ENCODE measurements at places on chromosomes 13 and 19. TPM values are rescaled to one million over a fixed set of nuclear protein-coding genes. Genes with fewer than 3 reads are reported as not detected.

DNA sequence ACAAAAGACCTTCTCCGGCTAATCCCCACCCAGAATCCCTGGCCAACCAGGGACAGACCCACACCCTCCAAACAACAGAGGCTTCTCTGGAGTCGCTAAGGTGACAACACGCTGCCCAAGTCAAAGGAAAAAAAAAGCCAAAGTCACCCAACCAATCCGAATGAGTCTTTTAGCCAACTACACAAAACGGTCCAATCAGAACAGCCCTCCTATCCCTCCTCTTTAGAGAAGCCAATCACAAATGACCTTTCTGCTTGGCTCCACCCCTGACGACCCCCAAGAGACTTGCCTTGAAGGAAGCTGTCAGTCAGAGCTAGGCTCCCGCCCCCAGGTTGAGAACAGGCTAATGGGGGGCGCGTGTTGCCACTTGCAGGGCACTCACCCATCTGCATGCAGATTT lies 6.6 kb upstream of the FBXW9 start:
- H3K4me1 ChIP-seq: no peaks in the 10 kb centered on the region
- no peak overlapping the region for H3K4me3 ChIP-seq
- peaks cover 47% of the 10 kb centered on the region for H3K36me3 ChIP-seq
- H3K27ac ChIP-seq: no peak overlapping the region

DNA sequence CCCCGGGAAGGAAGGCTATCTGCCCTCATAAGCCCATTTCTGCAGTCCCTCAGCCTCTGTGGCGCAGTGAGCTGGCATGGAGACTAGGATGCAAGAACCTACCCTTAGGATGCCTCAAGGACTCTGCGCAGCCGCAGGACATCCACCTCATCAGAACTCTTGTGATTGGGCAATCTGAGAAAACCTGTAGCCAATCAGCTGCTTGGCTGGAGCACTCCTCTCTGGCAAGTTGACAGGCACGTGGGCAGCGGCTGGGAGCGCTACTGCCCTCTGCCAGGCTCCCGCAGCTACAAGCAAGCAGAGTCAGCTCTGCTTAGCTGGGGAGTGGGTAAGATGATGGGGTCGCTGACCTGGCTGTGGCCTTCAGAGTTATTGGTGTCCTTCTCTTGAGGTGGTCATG lies 1.5 kb upstream of the ECSIT start:
- H3K4me1 ChIP-seq: peaks cover 15% of the 10 kb centered on the region
- no peak overlapping the region for H3K27ac ChIP-seq
- H3K36me3 ChIP-seq: no peaks in the 10 kb centered on the region
- H3K4me3 ChIP-seq: no peak overlapping the region

Gene SYT5
- 0.06 TPM for total RNA-seq

GRCh38 chr13:20151016-20151415 lies 9.8 kb downstream of the GJA3 start:
- no peaks in the 10 kb centered on the region for H3K4me1 ChIP-seq
- no peak overlapping the region for H3K4me3 ChIP-seq

Gene VSTM2B
- not detected for total RNA-seq

GRCh38 chr19:7681340-7682174 lies 924 bp downstream of the TRAPPC5 start:
- no peaks in the 10 kb centered on the region for H3K4me1 ChIP-seq
- H3K36me3 ChIP-seq: no peaks in the 10 kb centered on the region
- H3K4me3 ChIP-seq: peak overlapping the region; percentile 72
- DNase-seq: peak; percentile 88
- H3K27me3 ChIP-seq: no peaks in the 10 kb centered on the region

Gene ATP4B
- total RNA-seq: not detected

DNA sequence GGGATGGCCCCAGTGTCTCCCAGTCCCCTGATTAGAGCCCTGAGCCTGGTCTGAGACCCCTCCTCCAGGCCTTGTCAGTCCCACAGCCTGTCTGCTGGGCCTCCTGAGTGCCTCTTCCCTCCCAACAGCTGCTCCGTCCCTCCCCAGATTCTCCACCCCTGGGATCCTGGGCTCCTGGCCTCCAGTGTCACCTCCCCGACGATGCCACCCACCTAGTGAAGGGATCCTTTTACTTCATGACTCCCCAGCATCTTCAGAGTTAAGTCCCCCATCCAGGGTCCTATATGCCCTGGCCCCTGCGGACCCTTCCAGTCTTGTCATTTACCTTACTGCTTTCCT lies 4.4 kb upstream of the PRX start:
- peaks cover 3% of the 10 kb centered on the region for H3K36me3 ChIP-seq
- H3K27ac ChIP-seq: peak overlapping the region; percentile 24
- H3K4me3 ChIP-seq: no peak overlapping the region
- H3K27me3 ChIP-seq: no peaks in the 10 kb centered on the region
- no peaks in the 10 kb centered on the region for H3K4me1 ChIP-seq
- DNase-seq: no peak

DNA sequence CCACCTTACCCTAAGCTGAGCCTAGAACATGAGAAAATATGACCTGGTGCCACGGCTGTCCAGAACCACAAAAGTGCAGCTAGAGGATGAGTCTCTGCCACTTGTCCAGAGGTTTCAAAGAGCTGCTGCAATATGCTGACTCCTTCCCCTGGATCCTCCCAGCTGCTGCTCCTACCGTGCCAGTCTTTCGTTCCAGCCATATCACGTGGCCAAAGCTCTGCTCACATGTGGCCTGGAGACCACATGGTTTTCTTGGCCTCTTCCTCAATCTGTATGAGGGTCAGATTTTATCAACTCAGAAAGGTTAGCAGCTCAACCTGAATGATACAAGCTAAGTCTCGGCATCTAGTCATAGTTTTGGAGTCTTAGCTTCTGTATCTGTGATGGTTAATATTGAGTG lies 3.2 kb upstream of the SACS start:
- H3K4me1 ChIP-seq: no peaks in the 10 kb centered on the region
- H3K4me3 ChIP-seq: no peak overlapping the region

- H3K27ac ChIP-seq: no peak overlapping the region
- H3K4me3 ChIP-seq: no peak overlapping the region
- no peaks in the 10 kb centered on the region for H3K4me1 ChIP-seq
- H3K27me3 ChIP-seq: no peaks in the 10 kb centered on the region
- H3K36me3 ChIP-seq: no peaks in the 10 kb centered on the region
These were observed 32.2 kb downstream of the MRPL57 start for GRCh38 chr13:21208652-21209154.

GRCh38 chr19:47323872-47324271 lies 8.1 kb upstream of the C5AR2 start:
- H3K36me3 ChIP-seq: no peaks in the 10 kb centered on the region
- H3K27ac ChIP-seq: peak overlapping the region; percentile 40
- DNase-seq: no peak
- no peaks in the 10 kb centered on the region for H3K27me3 ChIP-seq
- no peaks in the 10 kb centered on the region for H3K4me1 ChIP-seq

DNA sequence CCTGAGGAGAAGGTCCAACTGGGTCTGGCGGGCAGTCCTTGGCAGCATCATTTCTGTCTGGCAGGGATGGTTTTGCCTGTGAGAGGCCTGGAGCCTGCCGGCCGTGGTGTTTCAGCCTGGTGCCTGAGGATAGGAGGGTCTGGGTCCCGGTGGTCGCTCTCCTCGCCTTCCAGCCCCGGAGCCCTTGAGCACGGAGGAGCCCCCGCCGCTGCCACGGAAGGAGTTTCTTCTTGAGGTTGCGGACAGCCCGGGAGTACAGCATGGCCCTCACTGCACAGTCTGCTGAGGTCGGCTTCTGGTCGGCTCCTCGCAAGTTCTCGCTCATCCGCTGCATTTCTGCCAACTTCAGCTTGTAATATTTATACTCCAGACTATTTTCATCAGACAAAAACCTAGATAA lies 23.4 kb downstream of the SUGP2 start:
- peaks cover 19% of the 10 kb centered on the region for H3K36me3 ChIP-seq
- no peak overlapping the region for H3K27ac ChIP-seq
- DNase-seq: no peak
- H3K4me3 ChIP-seq: no peak overlapping the region

Gene RNF225
- not detected for total RNA-seq

DNA sequence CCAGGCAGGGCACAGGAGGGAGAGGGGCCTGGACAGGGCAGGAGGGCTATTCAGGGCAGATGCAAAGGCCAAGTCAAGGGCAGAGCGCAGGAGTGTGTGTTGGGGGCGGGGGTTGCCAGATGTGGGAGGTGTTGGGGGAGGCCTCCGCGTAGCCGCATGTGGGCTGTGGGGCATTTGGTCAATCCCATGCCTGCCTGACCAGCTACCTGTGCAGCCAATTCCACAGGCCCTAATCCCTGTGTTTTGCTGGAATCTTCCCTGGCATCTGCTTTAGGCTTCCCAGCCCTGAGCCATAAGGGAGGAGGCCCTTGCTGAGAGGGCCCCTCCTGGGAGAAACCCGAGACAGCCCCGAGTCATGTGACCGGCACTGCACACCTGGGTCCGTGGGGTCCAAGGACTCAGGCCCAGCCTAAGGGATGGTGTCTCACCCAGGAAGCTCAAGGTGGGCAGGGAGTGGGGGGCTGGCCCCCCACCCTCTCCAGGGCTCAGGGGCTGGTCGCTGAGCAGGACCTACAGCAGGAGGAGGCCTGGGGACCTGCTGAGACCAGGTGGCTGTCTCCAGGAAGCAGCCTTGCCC lies 20.3 kb downstream of the RFX1 start:
- H3K27me3 ChIP-seq: no peaks in the 10 kb centered on the region
- no peak overlapping the region for H3K4me3 ChIP-seq
- H3K27ac ChIP-seq: peak overlapping the region; percentile 58

Gene BCAM
- 29.0 TPM for total RNA-seq

DNA sequence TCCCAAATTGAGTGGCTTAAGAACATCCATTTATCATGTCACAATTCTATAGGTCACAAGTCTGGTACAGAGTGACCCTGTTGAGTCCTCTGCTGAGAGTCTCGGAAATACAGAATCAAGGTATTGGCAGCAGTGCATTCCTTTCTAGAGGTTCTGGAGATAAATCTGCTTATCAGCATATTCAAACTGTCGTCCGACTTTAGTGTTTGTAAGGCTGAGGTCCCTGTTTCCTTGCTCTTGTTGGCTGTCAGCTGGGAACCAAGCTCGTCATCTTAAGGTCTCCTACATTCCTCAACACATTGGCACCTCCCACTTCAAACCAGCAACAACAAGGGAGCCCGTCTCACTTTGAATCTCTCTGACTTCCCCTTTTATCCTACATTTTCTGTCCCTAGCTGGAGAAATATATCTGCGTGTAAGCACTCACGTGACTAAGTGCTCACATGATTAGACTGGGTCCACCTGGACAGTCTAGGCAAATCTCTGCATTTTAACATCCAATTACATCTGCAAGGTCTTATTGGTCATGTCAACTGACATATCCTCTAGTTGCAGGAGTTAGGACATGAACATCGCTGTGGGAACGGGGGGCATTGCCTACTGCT lies 886.8 kb downstream of the PCDH9 start:
- no peak overlapping the region for H3K4me3 ChIP-seq
- no peak for DNase-seq
- no peaks in the 10 kb centered on the region for H3K4me1 ChIP-seq
- H3K36me3 ChIP-seq: no peaks in the 10 kb centered on the region

- H3K36me3 ChIP-seq: no peaks in the 10 kb centered on the region
- no peak for DNase-seq
- no peak overlapping the region for H3K4me3 ChIP-seq
- H3K27ac ChIP-seq: no peak overlapping the region
These were observed 14.8 kb downstream of the FPR3 start for GRCh38 chr19:51809787-51810186.
